Stimulated activated CD8-positive, alpha-beta memory T cell treated with anti-CD3 and anti-CD28 coated beads, Interleukin-4, amount 100 ng/mL, for 48 hours (primary cell): ENCODE measurements at places on chromosomes 5 and 9.

- DNase-seq = no peak
Measured at GRCh38 chr5:95113489-95113888, 171.4 kb downstream of the MCTP1 start.

GRCh38 chr5:168995024-168995423 lies 305.9 kb downstream of the SLIT3 start:
- DNase-seq = no peak

GRCh38 chr9:98971168-98971914 lies 27.6 kb downstream of the COL15A1 start:
- DNase-seq = no peak

DNA sequence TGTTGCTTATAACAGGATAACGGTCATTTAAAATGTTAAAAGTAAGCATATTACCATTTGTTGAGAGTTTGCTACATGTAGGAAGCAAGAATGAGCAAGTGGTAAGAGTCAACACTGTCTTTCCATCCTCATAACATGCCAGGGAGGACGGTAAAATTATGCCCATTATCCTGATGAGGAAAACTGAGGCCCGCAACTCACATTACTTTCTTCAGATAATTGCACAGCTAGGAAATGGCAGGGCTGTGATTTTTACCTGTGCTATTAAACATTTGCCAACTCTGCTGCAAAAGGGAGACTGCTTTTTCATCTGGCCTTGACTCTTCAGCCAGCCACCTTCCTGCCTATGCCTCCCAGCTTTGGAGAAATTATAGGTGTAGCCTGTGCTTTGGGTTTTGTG lies 79.8 kb upstream of the BOD1 start:
- no peak for DNase-seq

GRCh38 chr5:133683646-133684596 lies 71.6 kb upstream of the FSTL4 start:
- DNase-seq = peak; percentile 5

GRCh38 chr9:6506571-6506970 lies 93.6 kb downstream of the UHRF2 start:
- DNase-seq = no peak

DNA sequence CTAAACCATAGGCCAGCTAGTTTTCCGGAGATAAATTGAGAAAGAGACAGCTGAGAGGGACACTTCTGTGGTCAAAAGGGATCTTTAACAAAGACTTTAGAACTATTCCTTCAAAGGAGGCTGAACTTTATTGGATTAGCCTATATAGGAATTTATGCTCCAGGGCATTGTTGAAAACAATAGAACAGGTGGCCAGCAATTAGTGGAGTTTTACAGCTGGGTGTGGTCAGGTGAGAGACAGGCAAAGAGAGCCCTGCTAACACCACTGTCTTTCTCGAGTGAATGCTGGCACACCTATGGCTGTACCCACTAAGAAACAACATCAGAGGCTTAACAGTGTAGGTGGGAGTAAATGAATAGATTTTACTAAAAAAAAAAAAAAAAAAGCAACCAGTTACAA lies 16.7 kb upstream of the TLR4 start:
- DNase-seq = no peak

DNA sequence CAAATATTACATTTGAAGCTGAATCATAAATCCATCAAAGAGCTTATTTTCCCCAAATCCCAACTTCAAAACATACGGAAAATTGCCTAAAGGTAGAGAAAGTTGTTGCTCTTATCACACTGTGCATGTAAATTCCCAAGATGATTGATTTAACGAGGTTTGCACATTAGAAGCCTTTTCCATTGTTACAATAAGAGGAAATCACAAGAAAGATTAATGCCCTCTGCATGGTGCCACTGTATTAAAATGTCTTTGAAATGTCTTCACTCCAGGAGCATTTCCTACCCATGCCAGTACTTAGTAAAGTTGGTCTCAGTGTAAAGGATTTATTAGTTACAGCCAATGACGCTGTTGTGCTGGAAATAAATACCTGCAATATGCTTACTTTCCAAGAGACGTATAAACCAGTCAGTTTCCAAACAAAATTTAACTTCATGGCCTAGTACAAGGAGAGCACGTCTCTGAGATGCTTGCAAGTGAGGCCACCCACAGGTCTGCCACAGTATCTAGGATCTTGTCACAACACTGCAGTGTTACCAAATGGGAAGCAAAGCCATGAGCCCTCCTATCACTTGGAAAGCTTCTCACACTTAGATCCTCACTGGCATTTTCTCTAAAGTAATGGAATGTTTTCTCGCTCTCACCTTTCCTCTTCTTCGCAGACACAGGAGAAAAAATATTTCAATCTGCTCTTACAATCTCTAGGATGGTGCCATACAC lies 112.4 kb downstream of the CETN3 start:
- DNase-seq = no peak

- DNase-seq = no peak
Measured at GRCh38 chr5:104421431-104421830, 858.8 kb upstream of the NUDT12 start.

DNA sequence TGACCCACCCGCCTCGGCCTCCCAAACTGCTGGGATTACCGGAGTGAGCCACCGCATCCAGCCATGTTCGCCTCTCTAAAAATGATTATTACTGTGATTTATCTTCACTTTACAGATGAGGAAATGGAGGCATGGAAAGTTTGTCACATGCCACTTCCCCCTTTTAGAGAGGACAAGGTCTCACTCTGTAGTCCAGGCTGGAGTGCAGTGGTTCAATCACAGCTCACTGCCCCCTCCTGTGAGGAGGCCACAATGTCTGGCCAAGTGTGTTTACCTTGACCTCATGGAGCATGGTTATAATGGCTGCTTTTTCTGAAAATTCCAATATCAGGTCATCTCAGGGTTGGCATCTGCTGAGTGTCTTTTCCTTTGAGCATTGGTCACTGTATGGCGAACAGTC lies 6.7 kb downstream of the PRRT1B start:
- DNase-seq = no peak

DNA sequence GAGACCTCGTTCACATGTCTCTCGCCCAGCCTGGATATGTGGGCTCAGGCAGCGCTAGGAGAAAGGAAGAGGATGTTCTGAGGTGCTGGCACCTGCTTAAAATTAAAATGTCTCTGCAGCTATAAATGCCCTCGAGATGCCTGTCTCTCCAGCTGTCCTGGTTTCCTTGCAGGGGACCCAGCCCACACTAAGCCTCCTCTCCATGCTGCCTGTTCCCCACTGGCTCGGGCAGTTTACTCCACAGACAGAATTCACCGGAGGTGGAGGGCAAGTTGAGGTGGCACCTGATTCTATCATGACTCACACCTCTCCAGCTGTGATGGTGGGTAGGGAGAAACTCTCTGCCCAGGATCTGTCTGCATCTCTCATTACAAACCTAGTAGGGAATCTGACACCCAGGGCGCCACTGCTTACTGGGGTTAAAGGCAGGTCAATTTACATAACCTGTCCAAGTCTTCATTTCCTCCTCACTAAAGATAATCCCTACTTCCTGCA lies 420.9 kb downstream of the SPOCK1 start:
- DNase-seq = no peak

GRCh38 chr5:54533541-54534190 lies 16.1 kb downstream of the SNX18 start:
- no peak for DNase-seq

DNA sequence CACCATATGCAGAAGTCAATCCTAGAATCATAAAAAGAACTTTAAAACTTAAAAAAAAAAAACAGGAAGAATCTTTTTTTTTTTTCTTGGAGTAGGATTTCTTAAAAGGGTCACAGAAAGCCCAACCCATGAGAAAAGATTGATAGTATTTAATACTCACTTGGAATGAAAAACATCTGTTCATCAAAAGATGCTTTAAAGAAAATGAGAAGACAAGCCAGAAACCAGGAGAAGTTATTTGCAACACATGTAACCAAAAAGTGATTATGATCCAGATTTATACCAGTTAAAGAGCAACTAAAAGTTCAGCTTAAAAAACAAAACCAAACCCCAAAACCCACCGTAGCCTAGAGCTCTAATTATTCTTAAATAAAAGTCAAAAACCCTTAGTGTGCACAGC lies 69.3 kb downstream of the TLE4 start:
- DNase-seq = no peak

DNA sequence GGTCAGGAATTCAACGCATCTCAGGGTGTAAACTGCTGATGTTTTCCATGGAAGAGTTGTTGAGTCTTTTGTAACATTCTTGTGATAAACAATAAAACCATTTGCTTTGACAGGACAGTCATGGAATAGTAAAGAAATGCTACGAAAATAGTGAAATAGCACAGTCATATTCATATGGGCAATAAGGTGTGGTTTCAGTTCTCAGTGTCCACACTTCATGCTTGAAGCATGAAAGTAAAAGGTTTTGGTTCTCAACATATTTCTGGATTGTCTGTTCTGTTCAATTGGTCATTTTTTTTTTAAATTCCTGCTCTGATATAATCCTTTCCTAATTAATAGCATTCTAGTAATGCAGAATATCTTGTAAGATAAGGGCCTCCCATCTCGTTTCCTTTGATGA lies 467.6 kb upstream of the ZNF608 start:
- DNase-seq = no peak

GRCh38 chr9:107224252-107224651 lies 58.8 kb upstream of the RAD23B start:
- no peak for DNase-seq
